Kidney capillary endothelial cell (primary cell): ENCODE measurements at places on chromosomes 7 and 10.

DNA sequence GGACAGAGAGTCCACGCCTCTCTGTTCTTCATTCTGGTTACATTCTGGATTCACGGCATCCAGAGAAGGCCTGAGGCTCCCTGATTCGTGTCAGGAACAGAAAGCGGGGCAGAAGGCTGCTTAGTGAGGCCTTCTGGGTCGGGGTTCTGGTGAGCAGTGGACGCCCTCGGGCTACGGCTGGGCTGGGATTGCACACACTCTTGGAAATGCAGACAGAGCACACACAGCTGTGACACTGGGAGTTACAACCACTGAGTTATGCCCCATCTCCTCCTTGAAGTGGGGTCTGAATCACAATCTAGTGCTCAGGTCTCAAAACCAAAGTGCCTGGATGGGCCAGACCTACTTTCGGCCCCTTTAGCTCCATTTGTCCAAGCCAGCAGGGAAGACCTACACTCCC lies 156.9 kb upstream of the GDF10 start:
- DNase-seq: no peak

DNA sequence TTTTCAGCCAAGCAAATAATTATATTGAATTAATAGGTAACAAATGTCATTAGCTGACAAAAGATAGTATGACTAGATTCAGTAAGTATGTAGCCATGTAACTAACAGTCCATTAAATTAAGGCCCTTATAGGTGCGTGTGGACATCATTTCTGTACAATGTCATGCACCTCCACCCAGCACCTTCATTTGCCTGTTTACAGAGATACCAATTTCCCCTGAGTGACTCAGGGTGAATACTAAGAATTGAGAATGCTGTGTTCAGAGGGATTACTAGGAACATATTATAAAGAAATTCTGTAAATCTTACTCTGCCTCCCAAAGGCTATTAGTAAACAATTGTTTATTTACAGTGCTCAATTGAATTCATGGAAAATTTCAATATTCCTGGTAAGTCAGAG lies 48.1 kb upstream of the ZNF273 start:
- DNase-seq: no peak

DNA sequence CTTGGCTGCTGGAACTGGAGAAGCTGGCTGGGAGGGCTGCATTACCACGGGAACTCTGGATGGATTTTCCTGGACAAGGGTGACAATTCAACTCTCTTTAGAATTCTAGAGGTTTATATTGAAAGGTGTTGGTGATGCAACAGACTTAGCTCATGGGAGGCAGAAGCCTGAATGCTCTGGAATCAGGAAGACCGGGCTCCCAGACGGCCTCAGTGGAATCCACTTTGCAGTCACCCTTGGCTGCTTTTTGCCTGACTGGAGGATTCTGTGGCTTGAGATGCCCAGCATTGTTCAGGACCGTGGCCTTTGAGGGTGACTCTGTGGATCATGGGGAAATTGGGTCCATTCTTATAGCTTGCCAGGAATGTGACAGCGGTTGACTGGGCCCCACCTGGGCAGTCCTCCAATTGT lies 32.3 kb downstream of the PYROXD2 start:
- DNase-seq: no peak

GRCh38 chr10:63798599-63799498 lies 277.6 kb downstream of the REEP3 start:
- DNase-seq: peak; percentile 55

DNA sequence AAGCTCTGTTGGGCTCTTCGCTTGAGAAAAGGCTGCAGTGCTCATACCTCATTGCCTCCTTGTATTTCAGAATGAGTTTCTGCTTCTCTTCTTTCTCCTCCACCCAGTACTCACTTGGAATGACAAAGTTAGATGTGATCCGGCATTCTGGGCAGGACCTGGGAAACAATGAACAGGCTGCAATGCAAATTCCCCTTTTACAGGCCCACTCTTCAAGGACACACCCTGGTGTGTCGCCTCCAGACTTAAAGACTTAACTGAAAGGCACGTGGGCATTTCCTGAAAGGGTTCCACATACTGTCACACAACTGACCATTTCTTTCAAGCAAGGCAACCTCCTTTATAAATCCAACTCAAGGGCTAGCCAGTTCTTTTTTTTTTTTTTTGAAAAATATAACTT lies 23.6 kb downstream of the MKRN1 start:
- DNase-seq: no peak
